ENCODE measurements at places on chromosomes 12 and 14. TPM values are rescaled to one million over a fixed set of nuclear protein-coding genes. Genes with fewer than 3 reads are reported as not detected.

GRCh38 chr14:26548406-26548805 lies 49.4 kb downstream of the NOVA1 start:
- no peaks in the 10 kb centered on the region for H3K4me1 ChIP-seq
- no peak for DNase-seq
- H3K36me3 ChIP-seq: peaks cover 2% of the 10 kb centered on the region

TMCC3 gene
- 18.2 TPM for total RNA-seq

SLC25A3 gene
- total RNA-seq: 677 TPM

- H3K4me3 ChIP-seq: no peak overlapping the region
- H3K27ac ChIP-seq: no peak overlapping the region
- H3K36me3 ChIP-seq: no peaks in the 10 kb centered on the region
These were observed 60.2 kb downstream of the RFX4 start for GRCh38 chr12:106643000-106643399.

LTA4H gene
- total RNA-seq: 68.1 TPM

DNA sequence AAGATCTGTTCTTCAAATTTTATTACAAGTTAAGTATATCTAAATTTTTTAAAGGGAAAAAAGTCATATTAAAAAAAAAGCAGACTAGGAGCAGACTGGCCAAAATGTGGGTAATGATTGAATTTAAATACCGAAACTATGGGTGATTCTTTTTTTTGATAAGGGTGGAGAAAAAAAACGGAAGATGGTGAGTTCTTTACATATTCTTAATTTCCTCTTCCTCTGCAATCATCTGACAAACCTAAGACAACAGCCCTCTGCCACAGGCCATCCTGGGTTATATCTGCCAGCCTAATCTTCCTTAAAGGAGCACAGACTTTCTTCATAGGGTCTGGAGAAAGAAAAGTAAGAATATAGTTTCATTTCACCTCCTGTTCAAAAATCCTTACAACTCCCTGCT lies 108.0 kb downstream of the PPP2R5E start:
- H3K36me3 ChIP-seq: peaks cover 11% of the 10 kb centered on the region
- H3K4me3 ChIP-seq: no peak overlapping the region
- no peak for DNase-seq
- peak overlapping the region; percentile 11 for H3K27ac ChIP-seq
- H3K27me3 ChIP-seq: no peaks in the 10 kb centered on the region

DNA sequence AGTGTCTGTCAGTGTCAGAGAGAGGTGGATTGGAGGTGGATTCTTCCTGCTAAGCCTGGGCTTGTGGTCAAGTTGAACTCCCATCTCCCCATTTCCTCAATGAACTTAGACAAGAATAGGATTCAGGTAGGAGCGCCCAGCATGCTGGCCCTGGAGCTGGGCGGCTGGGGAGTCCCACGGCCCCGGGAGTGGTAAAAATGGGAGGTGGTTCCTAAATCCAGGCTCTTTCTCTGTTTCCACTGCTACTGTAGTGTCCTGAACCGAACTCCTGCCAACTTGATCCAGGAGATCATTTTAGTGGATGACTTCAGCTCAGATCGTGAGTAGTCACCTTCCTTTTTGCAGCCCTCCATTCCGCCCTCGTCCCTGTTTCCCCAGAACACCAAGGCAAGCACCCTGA lies 65.1 kb downstream of the GALNT16 start:
- peak; percentile 50 for DNase-seq
- no peaks in the 10 kb centered on the region for H3K36me3 ChIP-seq
- H3K4me3 ChIP-seq: no peak overlapping the region
- H3K4me1 ChIP-seq: peaks cover 7% of the 10 kb centered on the region
- no peaks in the 10 kb centered on the region for H3K27me3 ChIP-seq

DNA sequence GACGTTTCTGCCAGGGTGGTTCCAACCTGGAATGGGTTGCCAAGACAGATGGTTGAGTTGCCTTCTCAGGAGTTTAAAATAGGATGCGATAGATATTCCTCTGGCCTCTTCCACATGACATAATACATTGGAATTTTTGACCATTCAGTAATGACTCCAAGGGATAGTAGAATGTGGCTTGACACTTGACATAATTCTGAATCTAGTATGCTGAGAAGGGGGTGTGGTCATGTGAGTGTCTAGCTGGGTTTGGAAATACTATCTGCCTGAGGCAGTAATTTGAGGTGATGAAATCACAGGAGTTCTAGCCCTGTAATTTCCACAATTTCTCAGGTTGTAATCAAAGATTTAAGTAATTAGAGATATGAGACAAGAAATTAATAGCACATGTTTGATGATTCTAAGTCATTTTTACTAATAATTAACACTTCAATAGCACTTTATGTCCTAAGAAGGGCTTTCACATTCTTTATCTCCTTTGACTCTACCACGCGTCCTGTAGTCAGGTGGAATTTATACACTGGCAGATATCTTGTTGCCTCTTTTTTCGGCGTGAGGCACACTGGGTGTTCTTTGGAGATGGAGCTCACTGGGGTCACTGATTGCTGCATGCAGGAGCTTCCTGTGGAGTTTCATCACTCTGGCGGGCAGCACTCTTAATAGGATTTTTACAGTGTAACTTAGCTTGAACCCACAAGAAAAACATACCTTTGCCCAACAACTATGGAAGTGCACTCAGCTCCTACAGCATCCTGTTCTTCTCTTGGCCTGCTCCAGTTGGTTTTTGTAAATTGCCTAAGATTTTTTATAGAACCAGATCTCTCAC lies 3.2 kb upstream of the AMIGO2 start:
- H3K27me3 ChIP-seq: peaks cover 31% of the 10 kb centered on the region
- H3K27ac ChIP-seq: no peak overlapping the region
- no peak for DNase-seq
- no peak overlapping the region for H3K4me3 ChIP-seq

- no peak overlapping the region for H3K4me3 ChIP-seq
- no peak for DNase-seq
- no peaks in the 10 kb centered on the region for H3K4me1 ChIP-seq
- H3K36me3 ChIP-seq: peaks cover 24% of the 10 kb centered on the region
These were observed 22.2 kb downstream of the PLBD1 start for GRCh38 chr12:14545144-14546124.

- no peak for DNase-seq
- peaks cover 17% of the 10 kb centered on the region for H3K27me3 ChIP-seq
- no peaks in the 10 kb centered on the region for H3K36me3 ChIP-seq
- no peak within 1 kb of the TSS for H3K4me3 ChIP-seq
- H3K4me1 ChIP-seq: no peaks in the 10 kb centered on the region
These were observed at the start of gene CPNE6 for GRCh38 chr14:24071144-24071697. Gene CPNE6 (plus strand): TSS chr14:24071562. CDS start chr14:24072937, 1,375 bp downstream.

GRCh38 chr12:65335021-65335714 lies 56.7 kb downstream of the MSRB3 start:
- no peak overlapping the region for H3K27ac ChIP-seq
- H3K4me1 ChIP-seq: peaks cover 40% of the 10 kb centered on the region
- no peaks in the 10 kb centered on the region for H3K27me3 ChIP-seq
- peaks cover 4% of the 10 kb centered on the region for H3K36me3 ChIP-seq
- no peak for DNase-seq

DNA sequence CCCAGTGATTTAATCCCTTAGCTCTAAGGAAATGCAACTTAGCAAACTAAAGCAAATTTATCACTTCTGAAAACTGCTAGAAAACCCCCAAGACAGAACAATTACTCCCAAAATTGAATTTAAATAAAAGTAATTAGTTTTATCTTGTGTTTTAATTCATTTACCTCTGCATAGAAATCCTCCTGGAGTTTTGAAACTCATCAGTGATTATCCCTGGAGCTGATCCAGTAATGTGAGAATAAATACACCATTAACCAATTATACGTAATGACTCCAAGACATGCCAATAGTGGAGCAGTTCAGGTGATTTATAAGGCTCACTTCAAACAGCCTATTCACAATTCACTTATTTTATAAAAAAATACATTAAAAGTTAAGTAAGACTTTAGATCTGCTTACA lies 855.3 kb upstream of the FLRT2 start:
- no peak overlapping the region for H3K27ac ChIP-seq
- H3K27me3 ChIP-seq: no peaks in the 10 kb centered on the region
- DNase-seq: no peak
- H3K4me3 ChIP-seq: no peak overlapping the region
- H3K36me3 ChIP-seq: no peaks in the 10 kb centered on the region

TEX22 gene
- 0.76 TPM for total RNA-seq

NPFF gene
- total RNA-seq: not detected

GRCh38 chr14:31360919-31361662 lies 59.3 kb downstream of the HEATR5A start:
- H3K4me1 ChIP-seq: no peaks in the 10 kb centered on the region
- no peaks in the 10 kb centered on the region for H3K36me3 ChIP-seq
- H3K4me3 ChIP-seq: no peak overlapping the region
- no peak overlapping the region for H3K27ac ChIP-seq

DNA sequence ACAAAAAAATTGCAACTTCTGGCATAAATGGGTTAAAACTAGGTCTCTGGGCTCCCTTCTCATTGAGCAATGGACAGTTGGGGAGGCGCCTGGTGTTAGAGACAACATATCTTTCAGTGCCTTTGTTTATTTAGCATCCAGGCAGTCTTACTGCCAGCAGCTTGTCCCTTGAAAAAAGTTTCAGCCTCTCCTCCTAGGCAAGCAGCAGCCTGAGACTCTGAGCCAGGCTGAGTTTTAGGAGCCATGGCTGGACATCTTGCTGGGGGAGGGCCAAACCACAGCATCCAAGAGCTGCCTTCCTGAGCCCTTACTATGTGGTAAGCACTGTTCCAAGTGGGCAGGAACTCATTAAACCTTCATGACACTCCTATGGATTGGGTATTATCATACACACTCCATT lies 10.1 kb upstream of the JDP2 start:
- H3K36me3 ChIP-seq: no peaks in the 10 kb centered on the region
- H3K4me3 ChIP-seq: peak overlapping the region; percentile 9
- DNase-seq: no peak
- H3K27ac ChIP-seq: no peak overlapping the region
- peaks cover 20% of the 10 kb centered on the region for H3K4me1 ChIP-seq

DNA sequence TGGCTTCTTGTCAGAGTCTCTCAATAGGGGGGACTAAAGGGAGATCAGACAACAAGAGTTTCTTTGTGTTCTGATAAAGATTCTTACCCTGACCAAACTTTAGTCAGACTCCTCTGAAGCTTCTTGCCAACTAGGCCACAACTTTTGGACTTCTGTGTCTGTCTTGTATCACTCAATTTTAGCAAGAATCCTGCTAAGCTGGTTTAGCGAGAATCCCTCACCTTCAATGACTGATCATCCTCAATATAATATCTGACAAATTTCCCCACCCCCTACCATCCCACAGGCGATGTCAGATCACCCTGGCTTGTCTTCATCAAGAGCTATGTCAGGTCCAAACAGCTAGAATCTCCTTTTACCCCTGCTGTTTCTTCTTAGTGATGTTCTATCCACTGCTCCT lies 215.2 kb downstream of the RASSF9 start:
- H3K4me1 ChIP-seq: peaks cover 12% of the 10 kb centered on the region
- no peak for DNase-seq
- H3K27ac ChIP-seq: peak overlapping the region; percentile 29

- no peaks in the 10 kb centered on the region for H3K4me1 ChIP-seq
- H3K36me3 ChIP-seq: peaks cover 11% of the 10 kb centered on the region
- peak overlapping the region; percentile 78 for H3K27ac ChIP-seq
- peak overlapping the region; percentile 9 for H3K4me3 ChIP-seq
- H3K27me3 ChIP-seq: no peaks in the 10 kb centered on the region
- DNase-seq: no peak
These were observed 14.7 kb downstream of the PEBP1 start for GRCh38 chr12:118150625-118151024.

Measured in type B pancreatic cell (in vitro differentiated cells).